Stimulated activated CD4-positive, alpha-beta T cell treated with anti-CD3 and anti-CD28 coated beads, Interleukin-1b, Interleukin-23, amount 100 ng/mL, for 1 hour (primary cell): ENCODE measurements at places on chromosomes 1 and 21.

- DNase-seq: no peak
Measured at GRCh38 chr1:47590523-47591225, 152.8 kb downstream of the FOXD2 start.

- DNase-seq: no peak
Measured at GRCh38 chr1:147579934-147580537, 38.7 kb downstream of the BCL9 start.

- no peak for DNase-seq
Measured at GRCh38 chr1:43719063-43719462, 11.7 kb downstream of the ST3GAL3 start.

- no peak for DNase-seq
Measured at GRCh38 chr1:94044891-94045290, 76.1 kb downstream of the ABCA4 start.

DNA sequence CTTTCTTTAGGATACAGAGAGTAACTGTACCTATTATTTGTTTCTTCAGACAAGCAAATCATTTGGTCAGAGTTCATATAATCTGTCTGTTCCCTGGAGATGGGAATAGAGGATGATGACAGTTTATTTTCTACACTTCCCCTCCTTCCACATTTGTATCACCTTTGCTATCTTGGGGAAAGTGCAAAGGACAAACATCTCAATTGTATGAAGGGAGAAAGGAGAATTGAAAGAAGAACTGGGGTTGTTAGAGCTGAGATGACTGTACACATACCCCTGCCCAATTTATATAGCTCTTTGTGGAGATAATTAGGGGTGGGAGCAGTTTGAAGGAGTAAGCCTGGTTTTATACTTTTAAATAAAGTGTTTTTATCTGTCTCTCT lies 14.0 kb downstream of the POLR3GL start:
- DNase-seq: no peak

- DNase-seq: no peak
Measured at GRCh38 chr1:192158181-192158580, at the start of gene RGS18. Gene RGS18 (plus strand): TSS chr1:192158462. CDS start chr1:192158638, 176 bp downstream.

DNA sequence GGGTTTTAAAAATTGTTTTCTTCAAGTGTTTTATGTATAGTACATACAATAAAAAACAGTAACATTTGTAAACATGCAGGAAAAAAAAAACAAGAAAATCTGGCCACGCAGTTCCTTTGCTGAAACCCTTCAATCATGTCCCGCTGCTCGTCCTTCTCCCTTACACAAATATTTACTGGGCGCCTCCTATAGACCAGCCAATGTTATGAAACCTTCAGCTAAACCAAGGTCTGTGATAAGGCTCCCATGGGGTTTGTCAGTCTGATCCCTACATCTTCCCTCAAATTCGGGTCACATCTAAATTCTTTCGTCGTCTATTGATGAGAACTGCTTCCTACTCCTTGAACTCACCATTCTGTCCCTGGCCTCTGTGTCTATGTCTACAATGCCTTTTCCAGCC lies 583.9 kb downstream of the SMYD3 start:
- DNase-seq: no peak

- DNase-seq: no peak
Measured at GRCh38 chr1:230072296-230072695, 5.3 kb downstream of the GALNT2 start.

- no peak for DNase-seq
Measured at GRCh38 chr1:102967786-102968185, 140.5 kb downstream of the COL11A1 start.

DNA sequence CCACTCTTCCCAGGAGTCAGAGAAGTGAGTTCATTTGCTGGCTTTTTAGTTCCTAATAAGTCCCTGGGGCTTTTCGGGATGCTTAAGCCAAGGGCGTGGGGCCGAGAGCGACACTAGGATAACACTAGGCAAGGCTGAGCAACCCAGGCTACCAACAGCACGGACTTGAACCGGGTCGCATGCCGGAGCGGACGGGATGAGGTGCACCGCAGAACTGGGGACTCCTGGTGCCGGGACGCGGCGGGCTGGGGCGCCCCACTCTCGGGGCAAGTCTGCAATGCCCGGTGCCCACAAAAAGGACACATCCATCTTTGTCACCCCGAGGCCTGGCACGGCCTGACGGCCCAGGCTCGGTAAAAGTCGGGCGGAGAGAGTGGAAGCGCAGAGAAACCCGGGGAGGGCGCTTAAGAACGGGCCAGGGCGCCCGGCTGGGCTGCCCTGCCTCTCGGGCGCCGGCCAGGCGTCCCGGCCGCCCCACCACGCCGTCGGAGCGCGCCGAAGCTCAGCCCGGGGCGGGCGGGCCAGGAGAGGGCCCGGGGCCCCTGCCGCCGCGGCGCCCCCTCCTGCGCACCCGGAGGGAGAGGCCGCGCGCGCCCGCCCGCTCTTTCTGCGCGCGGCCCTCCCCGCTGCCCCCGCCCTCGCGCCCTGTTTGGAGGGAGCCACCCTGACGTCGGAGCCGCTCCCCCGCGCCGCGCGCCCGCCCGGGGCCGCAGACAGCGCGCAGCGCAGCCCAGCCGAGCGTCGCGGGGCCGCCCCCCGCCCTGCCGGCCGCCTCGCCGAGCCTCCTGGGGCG lies at the start of gene NBL1:
Gene NBL1, plus strand, starts transcription at position 710 of the 793 bp plus-strand sequence. CDS start 10,720 bp downstream, outside the sequence.
- peak; percentile 62 for DNase-seq
